ENCODE measurements at places on chromosomes 4 and X.

DNA sequence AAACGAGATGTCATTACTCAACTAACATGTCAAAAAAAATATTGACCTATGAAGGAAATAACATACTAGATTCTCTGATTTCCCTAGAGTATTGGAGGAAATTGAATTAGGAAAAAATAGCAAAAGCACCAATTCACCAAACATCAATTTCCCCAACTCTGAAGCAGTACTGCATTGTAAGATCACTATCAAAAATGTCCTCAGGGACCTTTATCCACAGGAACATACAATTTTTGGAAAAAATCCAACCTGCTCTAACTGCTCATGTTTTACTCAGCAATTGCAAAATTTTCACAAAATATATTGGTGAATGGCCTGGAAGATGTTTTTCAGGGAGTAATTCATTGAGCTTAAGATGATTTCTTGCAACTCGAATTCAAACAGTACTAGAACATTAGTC, 239.0 kb upstream of the GIMD1 start:
- no peak for DNase-seq

GRCh38 chr4:47736555-47736954, 101.3 kb downstream of the CORIN start:
- no peak for DNase-seq

DNA sequence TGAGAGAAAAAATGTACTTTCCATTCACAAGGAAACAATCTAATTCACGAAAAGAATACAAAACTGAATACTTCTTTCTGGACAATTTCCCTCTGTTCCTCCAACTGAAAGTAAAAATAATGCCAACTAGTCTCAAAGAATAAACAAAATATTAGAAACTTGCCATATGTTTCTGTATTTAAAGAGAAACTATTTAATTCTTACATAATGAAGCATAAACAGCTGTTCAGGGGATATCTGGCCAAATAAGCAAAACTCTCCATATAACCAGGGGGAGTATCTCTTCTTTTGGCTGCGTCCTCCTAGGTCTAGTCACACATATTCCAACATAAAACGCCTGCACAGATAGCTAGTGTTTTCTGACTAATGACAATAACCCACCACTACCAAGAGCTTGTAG, 805 bp downstream of the GATB start:
- DNase-seq = no peak

- no peak for DNase-seq
Observed at GRCh38 chr4:119632216-119632615, 3.6 kb upstream of the PDE5A start.

DNA sequence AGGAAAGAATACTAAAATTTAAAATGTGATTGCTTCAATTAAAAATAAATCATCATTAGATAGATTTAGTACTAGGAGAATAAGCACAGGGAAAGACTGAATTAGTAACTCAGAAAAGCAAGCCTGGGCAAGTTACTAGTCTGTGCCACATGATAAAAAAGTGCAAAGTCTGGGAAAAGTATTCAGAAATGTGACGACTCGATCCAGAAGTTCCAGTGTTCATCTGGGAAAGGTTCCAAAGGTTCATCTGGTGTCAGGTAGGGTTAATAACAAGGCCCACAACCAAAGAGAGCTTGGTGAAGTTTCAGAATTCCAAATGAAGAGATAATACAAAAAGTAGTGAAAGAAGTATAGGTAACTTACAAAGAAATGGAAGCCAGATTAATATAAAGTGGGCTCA, 78.3 kb upstream of the ARSJ start:
- no peak for DNase-seq

DNA sequence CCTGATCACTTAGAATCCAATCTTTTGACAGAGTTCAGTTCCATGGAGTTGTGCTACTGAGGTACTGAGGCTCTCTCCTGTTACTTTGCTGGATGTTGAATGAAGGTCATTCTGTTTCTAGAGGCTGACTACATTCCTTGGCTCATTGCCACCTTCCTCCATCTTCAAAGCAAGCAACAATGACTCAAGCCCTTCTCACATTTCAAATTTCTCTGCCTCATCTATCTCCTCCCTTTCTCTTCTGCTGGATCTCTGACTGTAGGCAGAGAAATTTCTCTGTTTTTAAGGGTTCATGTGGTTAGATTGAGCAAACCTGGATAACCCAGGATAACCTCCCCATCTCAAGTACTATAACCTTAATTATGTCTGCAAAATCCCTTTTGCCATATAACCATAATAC, 775.4 kb downstream of the STPG2 start:
- DNase-seq = no peak

GRCh38 chr4:86376850-86377249, 17.0 kb upstream of the MAPK10 start:
- no peak for DNase-seq

GRCh38 chr4:72136429-72136828, 104.6 kb downstream of the NPFFR2 start:
- DNase-seq = no peak

DNA sequence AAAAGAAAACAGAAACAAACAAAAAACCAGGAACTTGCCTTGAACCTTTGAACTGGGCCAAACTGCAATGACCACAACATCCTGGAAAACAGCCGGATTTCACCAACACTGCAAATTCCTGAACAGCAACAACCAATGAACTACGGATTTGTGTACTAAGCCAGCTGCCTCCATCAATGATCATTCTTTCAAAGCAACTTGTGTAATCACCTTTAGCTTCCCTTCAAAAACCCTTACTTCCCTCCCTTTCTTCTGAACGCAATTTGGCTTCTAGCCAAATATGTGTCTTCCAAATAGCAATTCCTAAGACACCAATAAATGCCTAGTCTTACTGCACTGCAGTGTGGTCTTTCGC, 98.5 kb upstream of the FAM47C start:
- DNase-seq = no peak

DNA sequence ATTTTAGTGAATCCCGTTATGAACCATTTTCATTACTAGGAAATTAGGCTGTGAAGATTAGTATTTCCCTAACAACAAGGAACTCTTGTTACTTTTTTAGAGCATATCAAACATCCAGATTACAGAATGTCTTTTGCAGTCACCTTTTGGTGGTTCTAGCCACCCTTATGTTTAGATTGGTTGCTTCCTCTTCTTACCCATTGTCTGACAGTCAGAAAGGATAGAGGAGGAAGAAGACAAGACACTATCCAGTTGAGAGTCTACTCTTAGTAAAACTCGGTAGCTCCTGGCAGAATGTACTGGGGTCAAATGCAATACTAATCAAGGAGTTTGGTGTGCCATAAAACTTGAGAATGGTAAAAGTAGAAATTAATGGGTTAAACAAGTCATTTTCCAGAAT, 1.6 kb upstream of the GUCY1A1 start:
- DNase-seq = no peak

Measured in CD4-positive, alpha-beta T cell treated with Interleukin-15 for 4 hours (primary cell).